A549 treated with Hydrocortisone at 1 μM for 4 hours (cell line): ENCODE measurements at places on chromosomes 2 and 18. TPM values are rescaled to one million over a fixed set of nuclear protein-coding genes. Genes with fewer than 3 reads are reported as not detected.

The CCDC93 gene
- total RNA-seq: 11.5 to 16.9 TPM (median 13.2 TPM) in 5 replicates

The CREG2 gene
- 8.8 to 13.5 TPM (median 12.1 TPM) in 5 replicates for total RNA-seq

The CCL20 gene
- 3.4 to 7.8 TPM (median 6.1 TPM) in 5 replicates for total RNA-seq

The GNLY gene
- 0.08 to 0.31 TPM (median 0.18 TPM) in 5 replicates for total RNA-seq

The CYP26B1 gene
- 12.1 to 16.0 TPM (median 14.7 TPM) in 5 replicates for total RNA-seq

The GALNT14 gene
- total RNA-seq: 43.9 to 46.3 TPM (median 45.4 TPM) in 5 replicates

The GREB1L gene
- 2.2 to 6.4 TPM (median 4.7 TPM) in 5 replicates for total RNA-seq

The MGAT4A gene
- 1.6 to 3.1 TPM (median 2.1 TPM) in 5 replicates for total RNA-seq

The MAPRE3 gene
- 9.6 to 11.9 TPM (median 11.1 TPM) in 5 replicates for total RNA-seq

The CYTIP gene
- total RNA-seq: 0.09 to 0.22 TPM (median 0.20 TPM) in 3 of 5 replicates, not detected in the others

The ANKRD62 gene
- not detected in 5 replicates for total RNA-seq

The KYNU gene
- total RNA-seq: 232 to 288 TPM (median 242 TPM) in 5 replicates

The CCDC74B gene
- 4.2 to 6.9 TPM (median 6.5 TPM) in 5 replicates for total RNA-seq

The SH3BP4 gene
- total RNA-seq: 35.2 to 40.7 TPM (median 38.6 TPM) in 5 replicates

The ADRA2B gene
- 0.06 to 0.17 TPM (median 0.09 TPM) in 5 replicates for total RNA-seq

The CD302 gene
- 1.9 to 2.5 TPM (median 2.5 TPM) in 5 replicates for total RNA-seq

The SCYGR4 gene
- not detected in 5 replicates for total RNA-seq

The TXNDC2 gene
- 0.07 to 0.14 TPM (median 0.12 TPM) in 5 replicates for total RNA-seq

The CEP76 gene
- total RNA-seq: 5.1 to 6.7 TPM (median 6.4 TPM) in 5 replicates

The LHCGR gene
- not detected in 5 replicates for total RNA-seq

The TMEM169 gene
- 0.25 to 0.75 TPM (median 0.38 TPM) in 5 replicates for total RNA-seq

The CXCR1 gene
- total RNA-seq: not detected in 5 replicates

The RAX gene
- 0.05 TPM in 1 of 5 replicates, not detected in the others for total RNA-seq

The DUSP19 gene
- total RNA-seq: 0.34 to 1.1 TPM (median 0.73 TPM) in 5 replicates

The KIF1A gene
- 0.74 to 1.4 TPM (median 0.84 TPM) in 5 replicates for total RNA-seq

The ST8SIA3 gene
- not detected in 5 replicates for total RNA-seq

The ALK gene
- 0.02 TPM in 1 of 5 replicates, not detected in the others for total RNA-seq

The RAB31 gene
- total RNA-seq: 17.3 to 28.0 TPM (median 20.5 TPM) in 5 replicates

The TSPYL6 gene
- not detected in 5 replicates for total RNA-seq

The CTAGE1 gene
- not detected in 5 replicates for total RNA-seq

The ANKRD30BL gene
- total RNA-seq: not detected in 5 replicates

The C2orf78 gene
- total RNA-seq: not detected in 5 replicates

The VSNL1 gene
- not detected in 5 replicates for total RNA-seq

The SPEG gene
- 6.5 to 10.3 TPM (median 8.3 TPM) in 5 replicates for total RNA-seq

The ADGRF3 gene
- total RNA-seq: 0.06 to 0.29 TPM (median 0.15 TPM) in 5 replicates

The CYS1 gene
- 0.89 to 2.0 TPM (median 1.5 TPM) in 5 replicates for total RNA-seq

The CRYGB gene
- not detected in 5 replicates for total RNA-seq

The CHST9 gene
- not detected in 5 replicates for total RNA-seq

The CDKL4 gene
- total RNA-seq: not detected in 5 replicates

The DRC1 gene
- total RNA-seq: 0.21 to 0.45 TPM (median 0.30 TPM) in 5 replicates

The AUP1 gene
- 199 to 248 TPM (median 238 TPM) in 5 replicates for total RNA-seq

The POTEI gene
- total RNA-seq: 0.01 TPM in 1 of 5 replicates, not detected in the others
